Islet precursor cell (in vitro differentiated cells): ENCODE measurements at places on chromosomes 5 and 9.

DNA sequence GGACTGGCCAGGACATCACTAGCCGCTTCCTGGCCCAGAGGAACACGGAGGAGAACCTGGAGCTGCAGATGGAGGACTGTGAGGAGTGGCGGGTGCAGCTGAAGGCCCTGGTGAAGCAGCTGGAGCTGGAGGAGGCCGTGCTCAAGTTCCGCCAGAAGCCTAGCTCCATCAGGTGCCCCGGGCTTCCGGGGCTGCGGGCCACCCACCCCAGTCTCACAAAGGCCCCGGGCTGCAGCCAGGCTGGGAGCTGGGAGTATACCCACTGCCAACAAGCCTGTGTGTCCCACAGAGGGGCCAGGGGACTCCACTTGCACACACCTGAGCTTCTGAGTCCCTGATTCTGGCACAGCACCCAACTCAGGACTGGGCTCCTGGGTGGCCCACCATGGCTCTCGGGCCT is 1.7 kb upstream of the RABL6 start:
- no peak for DNase-seq

GRCh38 chr5:151086905-151087360 is 6.1 kb upstream of the TNIP1 start:
- DNase-seq: no peak

- no peak for DNase-seq
These were observed 17.2 kb upstream of the RGS3 start for GRCh38 chr9:113446323-113446740.

DNA sequence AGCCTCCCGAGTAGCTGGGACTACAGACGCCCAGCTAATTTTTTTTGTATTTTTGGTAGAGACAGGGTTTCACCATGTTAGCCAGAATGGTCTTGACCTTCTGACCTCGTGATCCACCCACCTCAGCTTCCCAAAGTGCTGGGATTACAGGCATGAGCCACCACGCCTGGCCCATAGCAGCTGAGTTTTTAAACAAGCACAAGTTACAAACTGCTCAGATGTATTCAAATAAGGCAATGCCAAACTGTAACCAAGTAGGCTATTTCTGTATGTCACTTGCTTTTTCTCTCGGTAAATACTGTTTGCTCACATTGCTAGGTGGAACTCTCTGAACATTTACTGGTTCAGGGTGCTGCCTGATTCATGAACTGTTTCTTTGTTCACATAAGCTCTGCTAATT is 799.3 kb upstream of the NUDT12 start:
- DNase-seq: peak; percentile 51

GRCh38 chr9:121906074-121906870 is 186.8 kb downstream of the TTLL11 start:
- no peak for DNase-seq

- DNase-seq: no peak
These were observed 80.2 kb downstream of the NTNG2 start for GRCh38 chr9:132241840-132242620.

DNA sequence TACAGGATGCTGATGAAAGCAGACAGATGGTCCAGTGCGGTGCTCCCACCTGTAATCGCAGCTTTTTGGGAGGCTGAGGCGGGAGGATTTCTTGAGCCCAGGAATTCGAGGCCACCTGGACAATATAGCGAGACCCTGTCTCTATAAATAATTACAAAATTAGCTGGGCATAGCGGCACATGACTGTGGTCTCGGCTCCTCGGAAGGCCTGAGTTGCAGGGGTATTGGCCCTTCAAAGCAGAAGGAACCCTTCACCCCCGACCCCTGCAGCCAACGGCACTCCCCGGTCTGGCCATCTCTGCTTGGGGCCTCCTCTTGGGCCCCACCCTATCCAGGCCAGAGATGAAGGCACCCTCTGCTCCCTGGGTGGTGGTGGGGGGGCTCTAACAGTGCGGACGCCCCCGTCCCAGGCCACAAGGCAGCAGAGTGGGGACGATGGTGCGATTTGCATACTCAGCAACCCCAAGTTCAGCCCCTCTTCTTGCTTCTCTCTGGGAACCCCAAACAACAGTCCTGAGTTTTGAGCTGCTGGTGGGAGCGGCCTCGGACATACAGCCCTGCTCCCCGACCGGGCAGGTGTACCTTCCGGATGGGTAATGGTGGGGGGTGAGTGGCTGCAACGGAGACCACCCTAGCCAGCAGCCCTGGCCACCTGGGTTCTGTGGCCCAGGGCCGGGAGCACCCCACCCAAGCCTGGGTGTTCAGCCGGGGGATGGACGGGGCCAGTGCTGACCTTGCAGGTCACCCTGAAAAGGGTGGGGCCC is 50.7 kb downstream of the NACC2 start:
- no peak for DNase-seq

- no peak for DNase-seq
These were observed 3.9 kb upstream of the NFIB start for GRCh38 chr9:14317667-14318320.

DNA sequence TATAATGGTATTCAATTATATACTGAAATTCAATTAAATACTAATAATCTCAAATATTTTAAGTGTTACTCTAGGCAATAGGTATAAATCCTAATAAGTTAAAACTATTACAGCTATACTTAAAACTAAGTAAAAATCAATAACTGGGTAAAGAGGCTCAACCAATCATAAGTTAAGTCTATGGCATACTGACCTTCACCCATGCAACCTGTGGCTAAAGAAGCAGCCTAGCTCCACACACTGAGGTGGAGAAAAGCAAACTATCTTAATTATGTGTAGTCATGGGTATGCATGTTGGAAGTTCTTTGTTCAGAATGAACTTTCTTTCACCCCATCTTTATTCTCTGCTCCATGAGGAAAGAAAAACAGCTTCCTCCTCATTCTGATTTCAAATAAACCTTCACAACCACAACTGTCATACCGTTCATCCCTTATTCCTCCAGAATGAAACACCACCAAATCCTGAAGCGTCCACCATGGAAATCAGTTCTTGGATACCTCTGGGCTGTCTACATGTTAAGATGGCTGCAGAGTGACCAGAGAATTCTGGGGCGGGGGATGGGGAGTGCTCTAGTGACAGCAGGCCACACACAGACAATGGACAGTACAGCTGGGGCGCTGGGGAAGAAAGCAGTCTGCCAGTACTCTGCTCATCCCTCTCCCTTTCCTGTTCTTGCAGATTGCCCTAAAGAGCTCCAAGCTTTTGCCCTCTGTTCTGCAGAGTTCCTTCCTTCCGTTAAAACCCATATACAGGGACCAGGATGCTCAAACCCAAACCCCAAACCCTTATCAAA is 62.3 kb downstream of the RIGI start:
- no peak for DNase-seq

- DNase-seq: no peak
These were observed 101.5 kb upstream of the ZNF462 start for GRCh38 chr9:106761493-106761892.

DNA sequence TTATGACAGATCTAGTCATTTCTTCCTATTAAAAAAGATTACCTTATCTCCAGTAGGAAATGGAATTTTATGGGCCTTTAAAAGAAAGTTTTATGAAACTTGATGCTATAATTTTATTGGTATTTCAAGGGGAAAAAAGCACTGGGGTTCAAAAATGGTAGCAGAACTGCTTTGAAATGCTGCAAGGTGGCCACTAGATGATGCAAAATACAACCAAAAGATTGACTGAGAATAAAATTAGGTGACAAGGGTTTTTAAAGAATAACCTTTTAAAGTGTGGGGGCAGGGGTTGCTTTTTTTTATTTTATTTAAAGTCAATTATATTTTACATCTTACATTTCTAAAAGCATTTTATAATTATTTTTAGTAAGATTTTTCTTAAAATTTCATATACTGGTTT is 61.7 kb downstream of the KLF9 start:
- DNase-seq: no peak

DNA sequence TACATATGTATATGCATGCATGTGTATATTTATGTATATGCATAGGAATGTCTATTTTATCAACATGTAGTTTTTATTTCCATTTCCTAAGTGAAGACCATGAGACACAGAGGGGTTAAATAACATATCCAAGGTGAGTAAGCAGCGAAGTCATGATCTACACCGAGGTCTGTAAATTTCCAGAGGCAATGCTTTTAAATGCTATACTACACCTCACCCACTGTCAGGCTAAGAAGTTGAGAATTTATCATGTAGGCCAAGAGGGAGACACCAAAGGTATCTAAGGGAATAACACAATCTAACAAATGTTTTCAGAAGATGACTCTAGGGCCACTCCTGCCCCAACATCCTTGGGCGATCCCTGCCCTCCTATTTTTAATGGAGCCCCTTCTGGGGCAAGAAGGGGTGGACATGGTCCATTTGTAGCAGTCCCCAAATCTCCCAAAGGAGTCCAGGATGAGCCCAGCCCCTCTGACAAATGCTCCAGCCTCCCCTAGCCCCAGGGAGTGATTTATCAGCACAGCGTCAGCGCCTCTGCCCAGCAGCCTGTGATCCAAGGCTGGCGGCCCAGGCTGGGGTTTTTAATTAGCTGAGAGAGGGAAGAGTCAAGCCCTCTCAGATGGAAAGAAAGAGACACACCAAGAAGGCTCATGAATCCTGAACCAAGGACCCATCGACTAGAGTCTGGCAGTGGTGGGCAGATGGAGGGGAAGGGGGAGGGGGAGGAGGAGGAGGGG is 339.9 kb downstream of the ASTN2 start:
- DNase-seq: peak; percentile 76

GRCh38 chr5:167029488-167029887 is 1262.0 kb upstream of the WWC1 start:
- no peak for DNase-seq

- DNase-seq: no peak
These were observed 10.5 kb downstream of the LHX6 start for GRCh38 chr9:122218071-122218934.

DNA sequence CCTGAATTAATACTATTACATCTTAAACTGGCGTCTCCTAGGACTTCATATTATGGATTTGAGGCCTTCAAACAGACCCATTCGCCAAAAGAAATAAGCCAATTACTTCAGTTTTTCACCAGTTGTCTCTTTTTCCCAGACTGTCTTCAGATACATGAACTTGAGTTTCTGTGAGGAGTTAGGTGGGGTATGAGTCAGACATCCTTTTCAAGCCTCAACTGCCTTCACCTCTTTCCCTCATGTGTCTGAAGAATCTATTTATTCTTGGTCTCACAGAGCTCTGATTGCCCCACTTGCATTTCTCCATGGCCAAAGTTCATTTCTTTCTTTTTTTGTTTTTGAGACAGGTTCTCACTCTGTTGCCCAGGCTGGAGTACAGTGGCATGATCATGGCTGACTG is 12.5 kb downstream of the WNT8A start:
- no peak for DNase-seq

- DNase-seq: no peak
These were observed 117.9 kb upstream of the DAB2 start for GRCh38 chr5:39542511-39543285.

DNA sequence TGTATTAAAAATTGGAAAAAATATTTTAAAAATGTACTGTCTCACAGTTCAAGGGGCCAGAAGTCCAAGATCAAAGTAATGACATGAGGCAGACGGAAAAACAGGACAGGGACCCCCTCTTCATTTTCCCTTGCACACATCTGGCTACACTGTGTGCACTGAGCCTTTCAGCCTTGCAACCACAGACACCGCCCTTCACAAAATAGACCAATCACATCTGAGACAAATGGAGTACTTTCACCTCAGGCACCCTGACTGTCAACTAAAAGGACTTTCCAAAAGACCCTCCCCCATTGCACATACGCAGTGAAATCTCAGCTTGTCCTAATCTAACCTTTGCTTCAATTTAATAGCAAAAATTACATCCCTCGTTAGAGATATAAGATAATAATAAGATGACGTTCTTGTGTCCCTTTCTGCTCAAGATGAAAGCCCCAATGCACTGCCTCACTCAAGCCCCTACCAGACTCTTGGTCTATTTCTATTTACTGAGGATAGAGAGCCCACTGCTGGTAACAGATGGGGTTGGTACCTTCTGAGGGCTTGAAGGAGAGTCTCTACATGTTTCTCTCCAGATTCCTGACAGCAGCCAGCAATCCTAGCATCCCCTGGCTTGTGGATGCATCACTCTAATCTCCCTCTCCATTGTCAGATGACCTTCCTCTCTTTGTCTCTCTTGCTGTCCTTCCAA is 514.8 kb upstream of the ADAMTS16 start:
- DNase-seq: no peak

DNA sequence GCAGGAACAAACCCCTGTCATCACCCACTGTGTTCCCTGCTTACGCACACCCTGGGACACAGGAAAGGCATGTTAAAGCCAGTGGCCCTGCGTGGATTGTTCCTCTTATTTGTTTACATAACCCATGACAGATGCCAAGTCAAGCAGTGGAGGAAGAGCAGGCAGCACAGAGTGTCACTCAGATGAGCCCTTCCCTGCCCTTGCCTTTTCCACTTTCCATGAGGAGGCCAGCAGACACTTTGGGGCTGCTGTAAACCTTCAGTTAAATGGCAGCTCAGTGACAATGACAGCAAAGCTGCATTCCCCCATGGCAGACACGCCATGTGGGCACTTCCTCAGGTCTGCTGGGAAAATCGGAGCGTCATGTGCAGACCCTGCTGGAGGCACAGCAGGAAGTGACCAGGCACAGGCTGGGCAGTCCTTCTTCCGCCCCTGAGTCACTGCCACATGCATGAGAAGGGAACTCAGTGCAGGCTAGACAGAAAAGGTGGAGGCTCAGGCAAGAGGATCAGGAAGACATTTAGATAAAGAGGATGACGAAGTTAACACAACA is 216.8 kb upstream of the PIK3R1 start:
- DNase-seq: peak; percentile 66

GRCh38 chr9:2599896-2600295 is 21.7 kb upstream of the VLDLR start:
- no peak for DNase-seq

GRCh38 chr5:172758834-172759149 is 12.2 kb downstream of the DUSP1 start:
- no peak for DNase-seq

DNA sequence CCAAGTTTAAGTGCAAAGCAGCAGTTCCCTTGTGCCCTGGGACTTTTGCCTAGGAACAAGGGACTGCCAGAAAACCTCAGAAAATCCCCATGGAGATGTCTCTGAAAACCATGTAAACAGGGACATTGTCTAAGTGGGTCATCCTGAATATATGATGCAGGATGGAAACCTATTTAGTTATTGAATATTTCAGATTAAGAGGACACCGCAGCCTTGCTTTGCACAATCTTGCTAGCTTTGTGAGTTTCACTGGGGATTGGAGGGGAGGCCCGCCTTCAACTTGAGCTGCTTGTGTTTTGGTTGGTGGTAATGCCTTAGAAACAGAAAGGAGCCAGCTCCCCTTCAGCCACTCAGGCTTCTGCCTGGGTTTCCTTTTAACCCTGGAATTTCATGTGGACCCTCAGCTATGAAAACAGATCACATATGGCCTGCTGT is 112.8 kb downstream of the C9orf152 start:
- no peak for DNase-seq

DNA sequence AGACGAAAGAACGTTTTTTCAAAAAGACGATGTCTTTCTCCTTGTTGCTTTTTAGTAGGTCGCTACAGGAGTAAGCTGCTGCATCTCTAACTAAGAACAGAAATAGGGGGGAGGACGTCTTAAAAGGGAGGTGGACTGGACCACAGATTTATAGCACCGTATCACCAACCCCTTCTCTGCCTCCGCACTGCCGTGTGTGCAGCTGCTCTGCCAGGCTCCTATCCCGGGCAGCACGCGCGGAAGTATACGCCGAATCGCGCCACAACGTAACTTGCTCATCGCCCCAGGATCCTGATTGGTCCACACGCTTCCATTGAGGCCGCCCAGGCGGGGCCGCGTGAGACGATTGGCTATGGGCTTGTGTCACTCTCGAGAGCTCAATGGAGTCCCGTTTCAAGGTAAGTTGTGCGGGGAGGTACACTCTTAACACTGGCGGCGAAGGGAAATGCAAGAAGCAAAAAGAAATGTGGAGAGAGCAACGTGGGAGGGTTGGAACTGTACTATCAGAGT is at the start of gene ELAVL2:
Gene ELAVL2 (minus strand): TSS at position 121 of the 510 bp plus-strand sequence. CDS start 64,006 bp downstream, outside the sequence.
- peak; percentile 100 for DNase-seq

- no peak for DNase-seq
These were observed 680.3 kb upstream of the FTMT start for GRCh38 chr5:121171361-121171760.
